ENCODE measurements at places on chromosomes 16 and 17. TPM values are rescaled to one million over a fixed set of nuclear protein-coding genes. Genes with fewer than 3 reads are reported as not detected.

The GNAO1 gene
- total RNA-seq: 1.2 TPM

The ADAT1 gene
- 38.7 TPM for total RNA-seq

The KRT13 gene
- total RNA-seq: 0.28 TPM

The ASB16 gene
- not detected for total RNA-seq

All from A549 treated with Hydrocortisone at 1 μM for 4 hours (cell line).